H4 (cell line): ENCODE measurements at places on chromosomes 1 and 21. TPM values are rescaled to one million over a fixed set of nuclear protein-coding genes. Genes with fewer than 3 reads are reported as not detected.

GRCh38 chr1:245859493-245860114 lies 647.5 kb downstream of the SMYD3 start:
- no peak for DNase-seq

DNA sequence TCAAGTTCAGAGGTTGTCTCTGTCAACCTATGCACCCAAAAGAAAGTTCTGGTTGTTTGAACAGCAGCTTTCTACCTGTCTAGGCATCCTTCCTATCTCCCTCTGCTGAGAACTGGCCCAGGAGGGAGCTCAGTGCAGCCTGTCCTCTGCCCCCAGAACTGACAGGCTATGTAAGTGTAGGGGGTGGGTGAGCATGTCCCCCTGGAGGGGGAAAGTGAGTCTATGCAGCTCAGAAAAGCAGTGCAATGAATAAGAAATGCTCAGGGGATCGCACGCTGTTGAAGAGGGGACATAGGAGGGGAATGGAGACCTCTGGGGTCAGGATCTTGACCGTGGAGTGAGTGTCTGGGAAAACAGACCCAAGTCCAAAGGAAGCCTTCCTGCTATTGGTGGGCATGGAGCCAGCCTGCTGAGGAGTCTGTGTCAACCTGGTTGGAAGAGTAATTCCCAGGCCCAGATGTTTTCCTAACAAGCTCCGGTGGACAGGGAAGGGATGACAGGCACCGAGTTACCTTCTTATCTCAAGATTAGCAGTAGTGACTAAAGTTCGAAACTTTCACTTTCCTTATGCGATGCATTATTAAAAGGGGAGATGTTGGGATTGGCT lies 26.1 kb upstream of the FHAD1 start:
- no peak for DNase-seq

GRCh38 chr1:55046871-55047270 lies 7.5 kb downstream of the PCSK9 start:
- DNase-seq: no peak

The ZSCAN20 gene
- 2.9 and 3.8 TPM in 2 replicates for total RNA-seq

GRCh38 chr1:53076721-53077598 lies 14.9 kb downstream of the PODN start:
- DNase-seq: no peak

The WDR26 gene
- total RNA-seq: 15.9 and 18.4 TPM in 2 replicates

The POU3F1 gene
- not detected in 2 replicates for total RNA-seq

DNA sequence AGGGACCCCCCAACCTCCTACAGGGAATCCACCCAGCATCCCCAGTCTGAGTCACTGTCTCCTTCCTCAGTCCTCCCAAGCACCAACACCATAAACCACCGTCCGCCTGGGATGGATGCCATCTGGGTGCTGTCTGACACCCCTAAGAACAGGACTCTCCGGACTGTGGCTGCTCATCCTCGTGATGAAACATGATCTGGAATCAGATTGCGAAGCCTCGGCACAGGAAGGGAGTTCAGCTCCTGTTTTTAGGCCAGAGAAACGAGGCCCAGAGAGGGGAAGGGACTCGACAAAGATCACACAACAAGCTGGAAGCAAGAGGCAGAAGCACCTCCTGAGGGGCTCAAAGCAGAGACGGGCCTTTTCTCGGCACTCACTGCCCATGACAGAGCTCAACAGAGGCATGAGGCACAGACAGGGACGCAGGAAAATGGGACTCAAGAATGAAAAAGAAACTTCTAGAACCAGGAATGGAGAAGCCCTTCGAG lies 8.4 kb downstream of the KCNN3 start:
- DNase-seq: no peak

- DNase-seq: no peak
Observed at GRCh38 chr21:29638138-29638537, 301.7 kb downstream of the GRIK1 start.

DNA sequence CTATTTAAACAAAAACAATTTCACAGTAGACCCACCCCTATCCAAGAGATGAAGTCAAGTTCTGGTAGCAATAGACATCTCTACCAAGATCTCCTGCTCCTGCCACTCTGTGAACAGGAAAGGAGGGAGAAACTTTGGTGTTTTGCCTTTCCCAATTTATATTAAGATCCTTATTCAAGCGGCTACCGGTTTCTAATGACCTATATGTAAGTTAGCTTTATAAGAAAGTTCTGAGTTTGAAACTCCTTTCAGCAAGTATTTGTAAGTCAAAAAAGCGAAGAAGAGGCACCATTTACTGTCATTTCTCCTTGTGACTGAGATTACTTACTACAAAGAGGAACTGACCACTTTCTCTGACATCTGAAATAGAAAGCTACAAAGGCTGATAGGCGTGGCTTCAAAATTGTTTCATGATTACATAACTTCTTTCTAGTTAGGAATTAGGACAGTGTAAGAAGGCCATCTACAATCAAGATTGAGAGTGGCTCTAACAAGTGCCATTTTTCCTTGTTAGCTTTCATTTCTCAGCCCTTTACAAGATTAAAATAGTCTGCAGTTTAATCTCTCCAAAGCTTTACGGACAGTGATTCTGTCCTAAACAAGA lies at the start of gene MNDA:
Gene MNDA, plus strand, starts transcription at position 448 of the 604 bp plus-strand sequence. CDS start 10,803 bp downstream, outside the sequence.
- no peak for DNase-seq

The DENND2D gene
- 1.5 and 3.0 TPM in 2 replicates for total RNA-seq

DNA sequence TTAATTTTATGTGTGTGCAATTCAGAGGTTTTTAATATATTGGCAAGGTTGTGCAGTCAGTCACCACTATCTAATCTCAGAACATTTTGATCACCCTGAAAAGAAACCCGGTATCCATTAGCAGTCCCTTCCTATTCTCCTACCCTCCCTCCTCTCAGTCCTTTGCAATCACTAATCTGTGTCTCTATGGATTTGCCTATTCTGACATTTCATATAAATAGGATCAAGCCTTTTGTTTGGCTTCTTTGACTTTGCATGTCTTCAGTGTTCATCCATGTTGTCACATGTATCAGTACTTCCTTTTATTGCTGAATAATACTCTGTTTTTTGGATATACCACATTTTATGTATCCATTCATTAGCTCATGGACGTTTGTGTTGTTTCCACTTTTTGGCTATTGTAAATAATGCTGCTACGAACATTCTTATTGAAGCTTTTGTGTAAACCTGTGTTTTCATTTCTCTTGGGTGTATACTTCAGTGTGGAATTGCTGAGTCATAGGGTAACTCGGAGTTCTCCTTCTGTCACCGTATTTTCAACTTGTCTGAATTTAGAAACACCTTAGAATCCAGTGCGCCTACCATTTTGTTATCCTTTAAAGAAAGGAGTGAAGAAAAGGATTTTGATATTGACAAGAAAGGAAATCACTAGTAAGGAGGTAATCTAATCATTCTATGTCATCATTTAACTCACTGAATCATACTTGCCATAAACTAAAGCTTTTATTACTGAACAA lies 3.4 kb downstream of the CEP85 start:
- peak; percentile 67 for DNase-seq

The SLC1A7 gene
- 0.60 and 2.4 TPM in 2 replicates for total RNA-seq

DNA sequence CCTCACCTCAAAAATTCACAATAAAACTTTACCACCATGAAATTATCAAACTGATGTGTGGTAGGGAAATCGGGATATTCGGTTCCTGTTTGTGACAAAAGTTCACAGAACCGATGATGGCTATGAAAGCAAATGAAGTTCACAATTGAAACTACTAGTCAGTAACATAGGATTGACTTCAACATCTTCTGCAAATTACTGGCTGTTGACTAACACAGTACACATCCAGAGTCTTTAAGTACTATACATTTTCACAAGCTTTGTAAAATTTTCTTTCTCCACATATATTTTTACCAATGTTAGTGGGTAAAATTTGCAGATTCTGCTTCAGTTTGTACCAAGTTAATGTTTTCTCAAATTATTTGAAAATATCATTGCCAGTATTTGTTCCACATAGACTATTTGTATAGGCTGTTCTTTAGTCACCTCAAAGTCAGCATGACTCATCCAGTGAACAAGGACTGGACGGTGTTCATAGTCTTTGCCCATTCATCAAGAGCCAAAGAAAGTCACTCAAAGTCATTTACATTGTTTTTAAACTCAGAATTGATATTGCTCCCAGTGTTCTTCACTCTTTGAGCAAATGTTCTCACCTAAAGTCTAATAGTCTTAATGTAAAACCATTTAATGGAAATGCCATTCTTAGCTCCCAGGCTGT lies 213.4 kb downstream of the USP25 start:
- DNase-seq: no peak

The SPEN gene
- total RNA-seq: 8.0 and 8.3 TPM in 2 replicates

- DNase-seq: no peak
Observed at GRCh38 chr1:10789047-10789791, 7.2 kb downstream of the CASZ1 start.

The OR2T35 gene
- not detected in 2 replicates for total RNA-seq

The FOXJ3 gene
- total RNA-seq: 25.7 and 31.7 TPM in 2 replicates

DNA sequence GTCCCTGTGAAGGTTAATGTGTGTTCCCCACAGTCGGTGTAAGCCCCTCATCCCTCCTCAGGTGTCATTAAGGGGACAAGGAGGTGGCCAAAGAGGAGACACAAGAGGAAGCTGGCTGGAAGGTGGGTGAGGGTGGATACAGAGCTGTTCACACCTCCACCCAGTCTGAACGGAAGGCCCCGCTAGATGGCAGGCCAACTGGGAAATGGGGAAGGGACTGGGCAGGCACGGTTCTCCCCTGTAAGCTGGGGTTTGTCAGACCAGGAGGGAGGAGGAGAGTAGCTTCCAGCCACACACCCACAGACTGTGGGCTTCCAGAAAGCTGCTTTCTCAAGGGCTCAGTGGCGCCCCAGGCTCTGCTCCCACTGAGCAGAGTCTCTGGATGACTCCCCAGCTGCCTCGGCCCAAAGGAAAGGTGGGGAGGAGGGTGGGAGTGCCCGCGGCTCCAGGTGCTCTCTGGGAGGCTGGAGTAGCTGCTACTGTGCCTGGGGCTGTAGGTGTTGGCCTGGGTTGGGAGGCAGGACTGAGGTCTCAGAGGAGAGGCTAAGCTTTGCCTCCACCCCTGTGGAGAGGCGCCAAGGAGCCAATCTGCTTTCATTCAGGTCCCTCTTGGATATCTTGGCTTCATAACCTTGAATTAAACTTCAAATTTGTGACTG lies 41.2 kb downstream of the PCP4 start:
- no peak for DNase-seq

The SLC6A9 gene
- 9.6 and 10.0 TPM in 2 replicates for total RNA-seq

GRCh38 chr1:104084380-104084779 lies 334.7 kb downstream of the AMY1C start:
- DNase-seq: no peak

GRCh38 chr1:63632110-63632509 lies 38.9 kb downstream of the PGM1 start:
- no peak for DNase-seq

GRCh38 chr1:19390166-19390850 lies 78.2 kb downstream of the SLC66A1 start:
- DNase-seq: no peak

- no peak for DNase-seq
Observed at GRCh38 chr1:29237852-29238619, 1.7 kb downstream of the PTPRU start.

GRCh38 chr21:17769447-17769845 lies 49.7 kb downstream of the C21orf91 start:
- no peak for DNase-seq

- no peak for DNase-seq
Observed at GRCh38 chr1:200891774-200892157, 2.9 kb upstream of the INAVA start.

GRCh38 chr1:1883092-1883873 lies 7.6 kb downstream of the GNB1 start:
- no peak for DNase-seq

- DNase-seq: no peak
Observed at GRCh38 chr1:205782627-205783432, 7.5 kb upstream of the RAB29 start.

DNA sequence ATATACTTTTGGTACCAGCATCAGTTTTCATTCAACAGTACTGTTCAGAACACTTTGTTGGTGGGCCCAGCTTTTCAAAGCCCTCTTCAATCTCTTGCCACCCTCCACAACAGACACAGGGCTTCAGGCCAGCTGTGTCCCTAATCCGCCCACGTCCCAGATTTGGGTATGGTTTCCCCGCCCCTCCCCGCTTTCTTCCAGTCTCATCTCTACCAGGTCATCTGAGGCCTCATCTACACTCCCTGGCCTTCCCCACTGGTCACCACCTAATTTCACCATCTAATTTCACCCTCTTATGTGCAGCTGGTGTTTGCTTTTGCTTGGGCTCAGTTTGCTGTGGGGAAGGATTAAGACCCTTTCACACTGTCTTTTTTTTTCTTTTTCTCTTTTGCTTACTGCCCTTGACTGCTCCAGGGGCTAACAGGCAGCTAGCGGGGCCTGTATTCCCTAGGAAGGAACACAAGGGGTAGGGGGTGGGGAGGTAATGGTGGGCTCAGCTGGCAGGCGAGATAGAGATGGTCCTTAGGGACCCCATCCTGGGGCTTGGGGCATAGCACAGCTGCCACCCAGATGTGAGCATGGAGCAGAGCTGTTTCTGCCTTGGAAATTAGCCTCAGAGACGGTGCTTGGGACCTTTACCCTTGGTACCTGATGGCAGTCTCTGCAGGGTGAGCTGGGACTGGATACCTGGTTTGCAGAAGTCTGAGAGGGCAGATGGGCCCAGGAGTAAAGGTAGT lies 3.8 kb upstream of the EPB41 start:
- no peak for DNase-seq

DNA sequence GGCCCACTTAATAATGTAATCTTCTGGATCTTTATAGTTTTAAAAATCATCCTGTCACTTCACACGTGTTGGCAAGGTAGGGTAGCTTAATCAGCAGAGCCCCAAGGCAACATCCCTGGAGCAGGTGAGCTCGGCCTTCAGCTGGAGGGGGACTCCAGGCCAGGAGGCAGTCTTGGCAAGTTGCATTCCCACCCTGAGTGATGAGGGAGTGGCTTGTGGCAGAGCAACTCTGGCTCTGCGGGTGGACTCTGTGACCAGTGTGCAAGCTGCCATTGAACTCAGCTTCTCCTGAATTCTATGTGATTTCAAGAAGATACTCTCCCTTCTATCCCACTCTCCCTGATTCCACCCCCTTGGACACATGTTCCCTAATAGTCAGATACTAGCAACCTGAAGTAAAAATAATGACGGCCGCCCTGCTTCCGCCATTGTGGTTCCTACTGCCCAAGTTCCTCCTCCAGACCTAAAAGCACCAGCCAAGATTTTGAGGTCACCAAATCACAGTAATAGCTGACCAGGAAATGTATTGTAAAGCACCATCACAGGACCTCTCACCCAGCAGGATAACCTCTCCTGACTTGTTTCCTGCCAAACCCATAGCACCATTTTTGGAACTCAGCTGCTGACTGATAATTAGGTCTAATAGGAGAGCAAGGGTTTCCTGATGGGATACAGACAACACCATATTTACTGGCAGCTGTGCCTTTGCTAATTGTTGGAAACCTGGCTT lies 11.5 kb upstream of the LYST start:
- DNase-seq: no peak
